ENCODE measurements at places on chromosomes 13 and 19.
A peak's percentile ranks its signal among the peaks of the same experiment; 100 is the strongest.

DNA sequence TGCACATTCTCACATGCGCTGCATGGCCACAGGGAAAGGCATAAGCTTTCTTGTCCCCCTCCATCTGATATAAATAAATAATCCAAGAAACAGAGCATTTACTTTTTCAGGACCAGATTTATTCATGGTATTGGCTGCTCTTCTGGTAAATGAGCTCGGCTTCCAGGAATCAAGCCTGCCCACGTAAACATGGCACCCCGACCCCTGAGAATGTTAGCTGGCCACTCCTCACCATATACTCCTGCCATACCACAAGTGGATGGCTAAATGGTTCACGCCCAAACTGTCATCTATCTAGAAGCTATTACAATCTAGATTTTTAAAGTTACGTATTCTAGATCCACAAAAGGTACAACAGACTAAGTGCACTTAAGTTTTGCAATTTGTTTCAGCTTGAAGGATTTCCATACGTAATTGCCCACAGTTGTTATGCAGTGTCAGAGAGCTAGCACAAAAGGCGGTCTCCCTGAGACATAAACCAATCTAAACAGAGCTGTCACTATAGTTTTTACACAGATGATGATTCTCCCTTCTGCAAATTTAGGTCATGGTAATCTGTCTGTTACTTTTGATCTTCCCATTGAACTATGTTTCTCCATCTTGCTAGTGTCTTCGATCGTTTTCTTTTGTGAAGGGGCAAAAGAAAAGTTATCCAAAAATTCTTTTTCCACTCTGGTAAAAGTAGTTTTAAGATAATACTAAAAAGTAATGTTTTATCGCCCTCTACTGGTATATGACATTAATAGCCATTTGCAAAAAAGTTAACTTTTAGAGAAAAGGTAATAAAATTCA is 16.2 kb upstream of the FOXO1 start:
- no peak for DNase-seq

GRCh38 chr19:4390567-4391305 is 9.6 kb downstream of the SH3GL1 start:
- DNase-seq: no peak

DNA sequence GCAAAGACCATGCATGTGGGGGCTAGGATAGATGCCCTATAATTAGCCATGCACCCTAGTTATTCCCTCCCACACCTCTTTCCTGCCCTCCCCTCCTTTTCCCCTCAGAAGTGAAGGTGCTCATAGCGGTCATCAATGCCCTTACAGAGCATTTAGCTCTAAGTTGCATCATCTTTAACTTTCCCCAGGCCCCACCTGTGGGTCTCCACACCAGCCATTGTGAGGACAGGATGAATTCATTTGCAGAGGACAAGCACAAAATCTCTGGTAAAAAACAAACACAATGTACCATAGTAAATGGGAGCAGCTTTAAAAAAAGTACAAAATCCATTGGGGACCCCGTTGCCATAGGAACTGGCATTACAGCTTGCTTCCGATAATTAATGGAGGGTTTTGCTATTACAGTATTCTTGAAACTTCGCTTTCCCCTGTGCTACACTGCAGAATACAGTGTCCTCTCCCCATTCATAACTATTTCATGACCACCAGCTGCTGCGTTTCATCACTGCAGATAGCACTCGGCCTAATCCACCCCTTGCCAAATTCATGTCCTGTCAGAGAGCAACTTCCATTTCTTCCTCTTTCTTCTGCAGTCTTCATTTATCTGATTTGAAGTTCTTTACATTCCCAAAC is 110.5 kb downstream of the ZDHHC20 start:
- no peak for DNase-seq

DNA sequence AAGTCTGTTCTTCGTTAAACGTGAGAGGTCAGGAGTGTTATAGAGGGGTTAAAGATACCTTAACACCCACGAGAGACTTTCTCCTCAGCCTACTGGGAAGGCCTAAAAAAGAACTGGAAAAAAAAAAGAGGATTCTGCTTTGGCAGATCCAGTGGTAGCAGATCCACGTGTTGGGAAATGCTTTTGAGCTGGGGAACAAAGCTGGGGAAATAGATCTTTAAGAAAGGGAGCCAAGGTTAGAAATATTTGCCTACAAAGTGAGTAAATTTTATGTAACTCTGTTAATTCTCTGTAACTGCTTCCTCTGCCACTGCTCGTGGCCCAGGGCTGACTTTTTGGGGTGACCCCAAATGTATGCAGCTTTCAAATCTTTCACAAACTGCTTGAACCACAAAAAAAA is 11.7 kb downstream of the RFX2 start:
- DNase-seq: no peak

GRCh38 chr13:81203783-81204182 is 862.9 kb upstream of the SPRY2 start:
- DNase-seq: no peak

DNA sequence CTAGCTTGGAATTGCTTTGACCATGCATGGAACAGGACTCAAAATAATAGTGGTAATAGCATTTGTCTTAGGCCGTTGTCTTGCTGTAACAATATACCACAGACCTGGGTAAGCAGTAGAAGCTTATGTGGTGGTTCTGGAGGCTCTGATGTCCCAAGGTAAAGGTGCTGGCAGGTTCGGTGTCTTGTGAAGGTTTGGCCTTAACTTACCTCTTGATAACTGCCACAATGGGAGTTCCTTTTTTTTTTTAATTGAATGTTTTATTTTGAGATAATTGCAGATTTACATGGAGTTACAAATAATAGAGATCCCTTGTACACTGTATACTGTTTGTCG is 5.8 kb downstream of the RPL21 start:
- DNase-seq: no peak

DNA sequence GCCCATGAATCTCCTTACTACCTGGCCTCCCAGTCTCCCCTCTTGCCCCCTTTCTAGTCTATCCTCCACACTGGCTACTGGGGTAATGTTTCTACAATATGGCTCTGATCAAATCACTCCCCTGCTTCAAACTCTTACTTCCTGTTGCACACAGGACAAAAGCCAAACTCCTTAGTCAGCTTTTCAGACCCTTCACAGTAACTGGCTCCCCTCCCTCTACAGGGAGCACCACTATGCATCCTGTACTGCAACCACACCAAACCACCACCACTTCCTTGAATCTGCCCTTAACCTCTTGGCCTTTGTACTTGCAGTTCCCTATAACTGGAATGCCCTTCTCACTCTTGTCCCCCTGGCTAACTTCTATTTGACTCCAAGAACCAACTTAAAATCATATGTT is 32.2 kb downstream of the DEDD2 start:
- peak; percentile 64 for DNase-seq

GRCh38 chr19:49069026-49069425 is 3.5 kb downstream of the KCNA7 start:
- DNase-seq: no peak

GRCh38 chr19:44847144-44848035 is 1.3 kb downstream of the NECTIN2 start:
- peak; percentile 25 for DNase-seq

GRCh38 chr13:65940720-65941119 is 1289.4 kb downstream of the PCDH9 start:
- DNase-seq: no peak

GRCh38 chr13:106230450-106230849 is 305.0 kb downstream of the EFNB2 start:
- no peak for DNase-seq

DNA sequence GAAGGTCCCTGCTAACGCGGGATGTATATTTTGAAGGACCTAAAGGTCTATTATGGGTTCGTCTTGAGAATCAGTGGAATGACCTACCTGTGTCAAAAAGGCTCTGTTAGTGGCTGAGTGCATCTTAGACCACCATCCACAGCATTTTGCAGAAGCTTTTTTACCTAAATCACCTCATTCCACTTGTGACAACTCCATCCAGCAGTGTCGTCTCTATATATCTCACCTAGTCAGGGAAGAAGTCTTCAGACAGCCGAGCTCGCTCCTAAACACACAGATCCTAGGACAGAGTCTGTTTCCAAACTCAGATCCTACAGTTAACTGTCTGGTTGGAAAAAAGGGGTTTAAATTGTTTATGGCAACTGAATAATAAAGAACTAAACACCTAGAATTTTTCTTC is 33.7 kb downstream of the COL4A1 start:
- DNase-seq: no peak

DNA sequence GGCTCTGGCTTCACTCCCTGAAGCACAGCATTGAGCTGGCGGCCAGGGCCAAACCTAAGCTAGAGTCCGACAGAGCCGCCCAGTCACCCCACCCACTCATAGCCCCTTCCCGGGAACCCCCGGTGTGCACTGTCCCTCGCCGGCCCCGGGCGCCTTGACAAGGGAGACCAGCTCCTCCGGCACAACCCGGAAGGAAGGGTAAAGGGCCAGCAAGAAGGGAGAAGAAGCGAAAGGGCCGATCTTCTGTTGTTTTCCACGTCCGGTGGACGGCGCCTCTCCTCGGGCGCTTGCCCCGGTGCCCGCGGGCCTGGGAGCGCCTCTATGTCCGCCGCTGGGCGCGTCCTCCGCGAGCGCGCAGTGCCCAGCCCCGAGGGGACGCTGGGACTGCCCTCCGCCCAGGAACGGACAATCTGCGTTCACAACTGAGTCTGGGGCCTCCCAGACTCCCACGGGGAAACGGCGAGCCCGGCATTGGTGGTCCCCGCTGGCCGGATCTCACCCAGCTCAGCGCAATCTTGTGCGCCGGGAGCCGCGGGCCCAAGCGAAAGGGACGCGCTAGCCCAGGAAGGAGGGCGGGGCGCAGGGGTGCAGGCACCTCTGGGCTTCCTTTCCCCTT is 172.5 kb upstream of the MIR17HG start:
- DNase-seq: no peak

DNA sequence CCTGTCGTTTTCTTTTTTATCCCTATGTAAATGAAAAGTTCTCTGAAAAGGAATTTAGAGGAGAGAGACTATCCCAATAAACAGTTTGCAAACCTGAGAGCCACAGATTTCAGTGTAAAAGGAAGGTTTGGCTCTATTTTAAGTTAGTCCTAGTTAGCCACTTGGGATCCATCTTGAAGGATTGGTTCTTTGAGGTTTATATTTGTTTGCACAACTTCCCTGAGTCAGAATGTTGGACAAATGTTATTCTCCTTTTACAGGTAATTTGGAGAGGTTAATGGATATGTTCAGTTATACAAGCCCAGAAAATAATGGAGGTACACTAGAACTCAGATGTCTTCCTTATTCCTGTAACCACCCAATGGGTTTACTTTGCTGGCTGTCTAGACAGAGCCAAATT is 2.6 kb upstream of the DNAJC15 start:
- no peak for DNase-seq

DNA sequence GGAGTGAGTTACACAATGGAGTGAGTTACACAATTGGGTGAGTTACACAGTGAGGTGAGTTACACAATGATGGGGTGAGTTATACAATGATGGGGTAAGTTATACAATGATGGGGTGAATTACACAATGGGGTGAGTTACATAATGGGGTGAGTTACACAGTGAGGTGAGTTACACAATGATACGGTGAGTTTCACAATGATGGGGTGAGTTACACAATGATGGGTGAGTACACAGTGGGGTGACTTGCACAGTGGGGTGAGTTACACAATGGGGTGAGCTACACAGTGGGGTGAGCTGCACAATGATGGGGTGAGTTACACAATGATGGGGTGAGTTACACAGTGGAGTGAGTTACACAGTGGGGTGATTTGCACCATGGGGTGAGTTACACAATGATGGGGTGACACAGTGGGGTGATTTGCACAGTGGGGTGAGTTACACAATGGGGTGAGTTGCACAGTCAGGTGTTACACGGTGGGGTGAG is 52.5 kb upstream of the GAS6 start:
- DNase-seq: no peak

DNA sequence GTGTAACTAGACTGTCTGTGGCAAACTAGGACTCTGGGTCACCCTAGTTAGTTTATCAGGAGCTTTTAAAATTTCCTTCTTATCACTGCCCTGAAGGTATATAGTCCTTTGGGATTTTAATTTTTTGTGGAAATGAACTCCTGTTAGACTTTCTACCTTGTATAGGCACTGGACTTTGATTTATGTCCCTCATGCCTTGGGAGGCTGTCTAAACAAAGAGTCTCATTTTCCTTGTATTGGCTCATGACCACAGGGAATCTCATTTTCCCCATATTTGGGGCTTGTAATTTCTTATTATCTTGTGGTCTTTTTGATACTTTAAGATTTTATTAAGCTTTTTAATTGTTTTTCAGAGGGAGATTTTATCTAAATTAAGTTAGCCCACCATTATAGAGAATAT is 21.4 kb downstream of the KCTD4 start:
- DNase-seq: no peak

DNA sequence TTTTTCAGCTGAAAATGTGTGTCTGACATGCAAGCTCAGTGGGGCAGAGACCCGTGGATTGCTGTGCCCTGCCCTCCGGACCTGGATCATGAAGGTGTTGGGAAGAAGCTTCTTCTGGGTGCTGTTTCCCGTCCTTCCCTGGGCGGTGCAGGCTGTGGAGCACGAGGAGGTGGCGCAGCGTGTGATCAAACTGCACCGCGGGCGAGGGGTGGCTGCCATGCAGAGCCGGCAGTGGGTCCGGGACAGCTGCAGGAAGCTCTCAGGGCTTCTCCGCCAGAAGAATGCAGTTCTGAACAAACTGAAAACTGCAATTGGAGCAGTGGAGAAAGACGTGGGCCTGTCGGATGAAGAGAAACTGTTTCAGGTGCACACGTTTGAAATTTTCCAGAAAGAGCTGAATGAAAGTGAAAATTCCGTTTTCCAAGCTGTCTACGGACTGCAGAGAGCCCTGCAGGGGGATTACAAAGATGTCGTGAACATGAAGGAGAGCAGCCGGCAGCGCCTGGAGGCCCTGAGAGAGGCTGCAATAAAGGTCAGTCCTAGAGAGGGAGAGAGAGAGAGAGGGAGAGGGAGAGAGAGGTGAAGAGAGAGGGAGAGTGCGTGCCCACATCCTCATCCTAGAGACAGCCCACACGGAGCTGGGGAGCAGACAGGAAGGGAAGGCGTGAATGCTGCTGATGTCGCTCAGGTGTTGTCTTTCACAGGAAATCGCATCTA is 5.1 kb upstream of the DCUN1D2 start:
- no peak for DNase-seq

DNA sequence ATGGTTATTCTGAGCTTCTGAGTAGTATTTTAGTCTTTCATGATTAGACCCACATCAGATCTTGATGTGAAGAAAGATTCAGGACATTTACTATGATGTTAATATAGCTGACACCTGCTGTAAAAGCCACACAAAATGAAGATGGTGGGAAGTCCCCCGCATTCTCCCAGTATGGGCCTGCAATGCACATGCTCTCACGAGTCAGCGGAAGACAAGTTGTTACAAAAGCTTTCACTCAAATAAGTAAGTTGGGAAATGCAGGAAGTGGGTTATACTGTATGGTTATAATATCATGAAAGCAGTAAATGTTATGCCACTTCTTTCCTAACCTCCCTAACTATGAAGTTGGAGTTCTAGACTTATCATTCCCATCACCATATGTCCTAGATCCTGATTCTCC is 171.9 kb downstream of the KLF5 start:
- peak; percentile 31 for DNase-seq

GRCh38 chr19:50628551-50628950 is 11.1 kb downstream of the SYT3 start:
- DNase-seq: no peak

- no peak for DNase-seq
Measured at GRCh38 chr19:44758596-44758995, 10.1 kb downstream of the BCL3 start.

GRCh38 chr13:42883771-42884467 is 102.5 kb downstream of the FAM216B start:
- no peak for DNase-seq

GRCh38 chr19:44236384-44236783 is 23.3 kb upstream of the ZNF233 start:
- no peak for DNase-seq

- no peak for DNase-seq
Measured at GRCh38 chr19:18999016-18999758, 34.1 kb downstream of the SUGP2 start.

Measured in activated naive CD4-positive, alpha-beta T cell treated with anti-CD3 and anti-CD28 coated beads, Interleukin-2, amount 10 ng/mL, durations not matched to agents 7 days and 5 days (primary cell).